ENCODE measurements at places on chromosomes 4 and X. TPM values are rescaled to one million over a fixed set of nuclear protein-coding genes. Genes with fewer than 3 reads are reported as not detected.

PNMA3 gene
- total RNA-seq: 0.13 TPM

MAD2L1 gene
- 1.6 TPM for total RNA-seq

PABPC4L gene
- total RNA-seq: 1.4 TPM

SLC25A43 gene
- 18.0 TPM for total RNA-seq

TREX2 gene
- 1.1 TPM for total RNA-seq

GAGE1 gene
- not detected for total RNA-seq

IL1RAPL1 gene
- total RNA-seq: 0.27 TPM

MAOB gene
- 73.0 TPM for total RNA-seq

MSX1 gene
- 2.0 TPM for total RNA-seq

FGF2 gene
- total RNA-seq: 54.7 TPM

MAGEB10 gene
- total RNA-seq: not detected
